ENCODE measurements at places on chromosomes 1 and 21.

DNA sequence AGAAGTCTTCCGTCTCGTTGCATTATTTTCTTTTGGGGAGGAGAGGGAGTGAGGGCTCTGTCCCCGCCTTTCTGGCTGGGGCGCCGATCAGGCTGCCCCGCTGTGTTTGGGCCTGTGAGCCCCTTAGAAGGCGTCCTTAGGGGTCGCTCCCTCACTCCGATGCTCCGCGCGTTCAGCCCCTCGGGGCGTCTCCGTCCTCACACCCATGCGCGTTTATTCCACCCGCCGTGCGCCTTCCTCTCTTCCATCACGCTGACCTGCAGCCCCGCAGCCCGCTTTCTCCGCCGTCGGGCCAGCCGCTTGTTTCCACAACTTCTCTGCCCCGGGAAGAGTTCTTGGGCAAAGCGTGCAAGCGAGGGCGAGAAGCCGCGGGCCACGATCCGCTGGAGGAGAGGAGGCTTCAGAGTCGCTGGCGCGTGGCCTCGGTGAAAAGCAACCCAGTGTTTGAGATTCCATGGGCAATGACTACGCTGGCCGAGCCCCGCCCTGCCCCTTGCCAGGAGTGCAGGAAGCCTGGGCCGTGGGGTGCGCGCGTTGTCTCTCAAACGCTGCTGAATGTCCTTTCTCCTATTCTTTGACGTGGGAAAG is 27.7 kb downstream of the TRIM11 start:
- no peak for DNase-seq

DNA sequence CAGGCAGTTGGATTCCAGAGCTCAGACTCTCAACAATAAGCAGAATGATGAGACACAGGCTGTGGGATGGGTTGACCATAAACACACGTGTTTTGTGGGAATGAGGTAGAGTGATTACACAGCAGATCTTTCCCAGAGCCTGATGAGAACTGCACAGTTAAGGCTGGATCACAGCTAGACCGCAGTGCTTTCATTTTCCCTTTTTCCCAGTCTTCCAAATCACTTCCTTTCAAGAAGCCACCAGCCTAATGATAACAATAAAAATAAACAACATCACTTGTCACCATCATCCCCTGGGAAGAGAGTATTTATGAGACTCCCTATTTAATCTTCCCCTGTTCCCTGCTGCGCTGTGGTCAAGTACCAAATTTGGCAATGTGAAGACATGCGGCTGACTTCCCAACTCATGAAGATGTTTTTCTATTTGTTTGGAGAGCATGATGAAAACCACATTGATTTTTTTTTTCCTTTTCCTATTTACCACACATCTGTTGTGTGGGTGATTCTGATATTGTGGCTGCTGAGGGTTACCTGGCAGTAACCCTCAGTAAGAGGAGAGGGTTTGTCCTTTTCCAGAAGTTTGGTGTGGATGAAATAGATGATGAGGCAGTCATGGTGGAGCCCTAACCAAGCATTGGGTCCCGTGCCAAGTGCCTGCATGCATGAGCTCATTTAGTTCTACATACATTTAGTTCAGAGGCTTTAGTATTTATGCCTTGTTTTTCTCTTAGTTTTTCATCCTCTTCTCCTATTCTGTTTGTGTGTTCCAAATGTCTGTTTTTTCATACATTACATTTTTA is 248.9 kb upstream of the HOOK1 start:
- no peak for DNase-seq

- no peak for DNase-seq
These were observed 486 bp downstream of the NIPAL3 start for GRCh38 chr1:24415910-24416665.

DNA sequence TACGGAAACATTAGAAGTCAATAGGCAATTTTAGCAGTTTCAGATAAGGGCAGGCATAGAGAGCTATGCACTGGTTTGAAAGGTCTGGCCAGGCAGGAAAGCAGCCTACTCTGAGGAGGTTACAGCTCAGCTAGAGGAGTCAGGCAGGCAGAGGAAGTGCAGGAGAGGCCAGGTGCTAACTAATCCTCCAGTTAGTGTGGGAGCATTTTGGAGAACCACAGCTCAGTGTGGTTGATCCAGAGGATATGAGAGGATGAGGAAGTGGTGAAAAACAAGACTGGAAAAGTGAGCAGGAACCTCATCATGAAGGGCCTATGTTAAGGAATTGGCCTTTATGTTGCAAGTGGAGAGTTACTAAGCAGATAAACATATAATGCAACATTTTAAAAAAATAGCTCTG is 282.4 kb upstream of the SGIP1 start:
- DNase-seq, result no peak

GRCh38 chr1:199762572-199762971 is 264.9 kb upstream of the NR5A2 start:
- DNase-seq, result no peak

DNA sequence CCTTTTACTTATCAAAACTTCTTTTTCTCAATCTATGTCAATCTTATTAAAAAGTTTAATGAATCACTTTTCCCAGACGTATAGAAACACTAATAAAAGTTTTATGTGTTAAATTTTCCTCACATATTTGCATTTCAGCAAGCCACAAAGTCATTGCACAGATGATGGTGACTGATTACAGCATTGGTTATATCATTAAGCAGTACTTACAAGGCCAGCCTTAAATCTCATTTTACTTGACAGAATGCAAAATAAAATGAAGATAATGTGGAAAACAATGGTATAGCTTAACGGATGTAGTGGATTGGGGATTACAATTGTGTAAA is 39.5 kb downstream of the TMEM200B start:
- DNase-seq, result no peak

All from CD4-positive, alpha-beta T cell treated with Interleukin-15 for 1 hour (primary cell).